HTR-8/SVneo (cell line): ENCODE measurements at places on chromosomes 16 and 17.

GRCh38 chr17:27318633-27319032 is 24.7 kb downstream of the WSB1 start:
- DNase-seq, result no peak

- DNase-seq, result no peak
Measured at GRCh38 chr16:79653373-79653891, 52.9 kb upstream of the MAF start.

- DNase-seq, result peak; percentile 65
Measured at GRCh38 chr17:29133121-29133713, 47.0 kb downstream of the MYO18A start.

- peak; percentile 80 for DNase-seq
Measured at GRCh38 chr16:13957197-13958078, 37.5 kb downstream of the ERCC4 start.

DNA sequence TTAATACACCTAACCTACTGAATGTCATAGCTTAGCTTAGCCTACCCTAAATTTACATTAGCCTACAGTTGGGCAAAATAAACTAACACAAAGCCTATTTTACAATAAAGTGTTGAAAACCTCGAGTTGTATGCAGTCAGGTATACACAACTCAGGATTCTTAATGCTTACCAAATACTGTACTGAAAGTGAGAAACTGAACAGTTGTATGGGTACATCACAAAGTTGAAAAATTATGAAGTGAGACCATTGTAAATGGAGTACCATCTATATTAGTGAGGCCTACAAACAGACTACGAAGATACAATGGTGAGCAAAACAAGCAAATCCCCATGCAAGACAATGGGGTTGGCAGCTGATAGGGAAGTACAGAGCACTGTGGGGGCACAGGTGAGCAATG is 79.7 kb downstream of the VAT1L start:
- no peak for DNase-seq

GRCh38 chr16:57637020-57637419 is 8.6 kb downstream of the ADGRG1 start:
- no peak for DNase-seq

DNA sequence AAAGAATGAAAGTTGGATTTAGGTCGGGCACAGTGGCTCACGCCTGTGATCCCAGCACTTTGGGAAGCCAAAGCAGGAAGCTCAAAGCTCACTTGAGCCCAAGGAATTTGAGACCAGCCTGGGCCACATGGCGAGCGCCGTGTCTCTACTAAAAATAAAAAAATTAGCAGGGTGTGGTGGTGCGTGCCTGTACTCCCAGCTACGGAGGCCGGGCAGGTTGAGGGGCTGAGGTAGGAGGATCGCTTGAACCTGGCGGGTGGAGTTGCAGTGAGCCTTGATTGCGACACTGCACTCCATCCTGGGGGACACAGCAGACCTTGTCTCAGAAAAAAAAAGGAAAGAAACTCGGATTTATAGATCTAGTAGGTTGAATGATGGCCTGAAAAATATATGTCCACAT is 37.4 kb upstream of the RPH3AL start:
- no peak for DNase-seq
